Thoracic aorta (tissue), 2 donors: ENCODE measurements at places on chromosomes 5 and 9.

DNA sequence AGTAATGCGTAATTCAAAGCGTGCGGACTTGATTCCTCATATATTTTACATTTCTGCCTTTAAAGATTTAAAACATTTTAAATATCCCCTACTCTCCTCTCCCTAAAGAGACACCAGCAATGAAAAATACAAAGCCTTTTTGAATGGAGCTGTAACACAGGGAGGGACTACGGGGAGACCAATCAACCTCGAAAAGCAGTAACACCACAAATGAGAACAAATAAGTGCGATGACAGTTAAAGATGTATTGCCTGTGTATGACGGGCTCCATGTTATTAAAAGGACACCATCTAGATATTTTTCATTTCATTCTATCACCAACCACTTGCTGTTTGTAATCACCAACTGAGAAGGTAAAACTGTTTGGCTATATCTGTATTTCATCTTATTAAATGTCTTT is 230.3 kb upstream of the TBCA start:
- no peak for DNase-seq

DNA sequence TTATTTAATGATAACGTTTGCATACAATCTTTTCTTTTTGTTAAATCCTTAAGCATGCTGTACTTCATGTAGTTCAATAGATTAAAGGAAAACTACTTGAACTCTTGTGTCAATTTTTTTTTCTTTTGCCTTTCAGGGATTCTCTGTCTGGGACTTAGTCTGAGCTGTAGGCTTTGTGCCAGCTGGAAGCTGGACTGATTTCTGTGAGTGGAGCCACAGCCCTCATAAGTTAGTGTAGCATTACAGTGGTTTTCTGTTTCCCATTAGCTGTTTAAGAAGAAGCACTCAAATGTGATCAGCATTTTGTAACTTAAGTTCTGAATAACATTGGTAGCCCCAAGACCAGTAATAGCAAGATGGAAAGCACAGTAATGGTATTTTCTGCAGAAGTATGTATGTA is 330.6 kb upstream of the MEF2C start:
- DNase-seq = no peak

DNA sequence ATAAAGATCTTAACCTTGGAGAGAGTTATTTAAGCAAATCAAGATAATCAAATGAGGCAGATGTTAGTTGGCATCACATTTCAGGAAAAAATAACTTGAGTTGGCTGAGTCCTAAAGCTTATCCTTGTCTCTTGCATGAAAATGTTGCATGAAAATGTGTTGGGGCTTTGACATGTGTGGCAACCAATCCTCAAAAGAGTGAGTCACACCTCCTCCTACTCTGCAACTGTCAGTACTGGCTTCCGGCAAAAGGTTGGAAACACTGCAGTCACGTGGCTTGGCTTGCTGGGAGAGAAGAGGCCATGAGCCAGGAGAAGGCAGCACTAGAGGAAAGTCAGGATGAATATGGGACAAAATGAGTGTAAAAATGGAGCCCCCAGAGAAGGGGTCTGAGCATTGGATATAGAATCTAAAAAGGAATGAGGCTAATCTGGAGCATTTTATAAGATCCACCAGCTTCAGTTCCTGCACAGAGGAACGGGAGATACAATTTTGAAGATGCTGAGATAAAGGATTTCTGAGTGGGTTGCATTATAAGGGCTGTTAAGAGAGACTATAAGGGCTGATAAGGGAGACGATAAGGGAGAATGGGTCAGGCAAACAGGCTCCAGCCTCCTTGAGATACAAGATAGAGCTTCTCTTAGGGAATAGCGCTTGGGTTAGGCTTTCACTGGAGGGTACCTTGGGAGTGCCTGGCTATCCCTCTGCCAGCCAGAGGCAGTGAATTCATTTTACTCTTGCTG is 43.1 kb downstream of the SPATA31D1 start:
- no peak for DNase-seq

GRCh38 chr5:177447611-177448243 is 1.1 kb downstream of the PRR7 start:
- peak; percentile 52 for DNase-seq

DNA sequence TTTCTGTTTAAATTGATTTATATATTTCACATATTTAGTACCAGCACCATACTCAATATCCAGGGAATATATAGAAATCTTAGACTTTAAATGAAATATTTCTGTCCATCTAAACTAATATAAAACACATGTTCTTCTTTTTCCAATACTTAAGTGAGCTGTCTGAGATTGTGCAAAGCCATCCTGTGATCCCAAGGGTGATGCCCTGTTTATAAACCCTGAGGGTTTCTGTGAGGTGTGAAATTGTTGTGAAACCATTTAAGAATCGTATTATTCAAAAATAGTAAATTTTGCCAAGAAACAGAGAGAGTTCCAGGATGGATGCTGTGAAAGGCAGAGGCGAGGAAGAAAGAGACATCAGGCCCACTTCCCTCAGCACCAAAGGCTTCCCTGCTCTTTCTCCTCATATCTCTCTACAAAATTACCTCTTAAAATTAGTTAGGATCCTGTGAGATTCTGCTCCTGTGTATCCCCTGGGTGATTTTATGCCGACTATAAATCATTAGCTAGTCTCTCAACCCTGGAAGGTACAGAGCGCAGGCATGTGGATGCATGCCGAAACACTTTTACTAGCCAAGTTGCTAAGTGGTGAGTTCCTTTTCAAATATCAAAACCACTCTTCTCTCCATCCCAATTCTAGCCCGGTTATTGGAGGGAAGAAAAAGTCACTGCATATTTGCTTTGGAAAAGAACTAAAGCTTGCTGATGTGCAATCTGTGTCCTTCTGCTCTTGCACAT is 183.0 kb downstream of the GLIS3 start:
- no peak for DNase-seq

DNA sequence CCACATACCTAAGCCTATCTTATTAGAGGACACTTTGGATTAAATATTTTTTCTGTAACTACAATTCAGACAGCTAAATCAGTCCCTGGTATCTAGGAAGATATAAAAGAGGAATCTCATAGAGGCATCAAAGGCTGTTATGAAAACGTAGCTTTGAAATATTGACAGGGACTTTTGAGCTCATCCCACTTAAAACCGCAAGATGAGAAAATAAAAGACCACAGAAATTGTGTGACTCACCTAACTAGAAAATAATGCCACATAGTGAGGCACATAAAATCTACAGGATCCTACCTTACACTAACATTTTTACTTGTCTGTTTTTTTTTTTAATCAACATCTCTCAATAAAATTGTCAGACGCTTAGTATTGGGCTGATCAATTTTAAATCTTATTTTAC is 686.5 kb upstream of the COX7C start:
- no peak for DNase-seq
